ENCODE measurements at places on chromosomes 4 and X.

DNA sequence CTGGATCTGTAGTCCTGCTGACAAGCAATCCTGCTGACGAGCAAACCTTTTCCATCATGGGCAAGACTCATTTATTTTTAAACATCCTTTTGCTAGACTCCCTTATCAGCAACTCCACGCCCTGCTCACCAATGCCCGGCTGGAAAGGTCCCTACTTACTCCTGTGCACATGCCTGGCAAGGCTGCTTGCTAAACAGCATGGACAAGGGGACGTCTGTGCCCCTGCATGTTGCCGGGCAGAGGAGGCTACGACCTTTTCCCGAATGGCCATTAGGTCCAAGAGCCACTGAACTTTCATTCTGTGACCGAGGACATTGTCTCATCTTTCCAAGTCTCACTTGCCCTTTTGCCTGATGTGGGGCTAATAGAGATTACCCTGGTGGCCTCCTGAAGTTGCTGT lies 98.6 kb downstream of the MGST2 start:
- DNase-seq: no peak

GRCh38 chr4:26912810-26913209 lies 52.2 kb downstream of the STIM2 start:
- DNase-seq: no peak

- no peak for DNase-seq
These were observed 33.0 kb downstream of the NOP14 start for GRCh38 chr4:2930135-2930757.

GRCh38 chrX:26672571-26672970 lies 456.6 kb downstream of the MAGEB5 start:
- DNase-seq: no peak

DNA sequence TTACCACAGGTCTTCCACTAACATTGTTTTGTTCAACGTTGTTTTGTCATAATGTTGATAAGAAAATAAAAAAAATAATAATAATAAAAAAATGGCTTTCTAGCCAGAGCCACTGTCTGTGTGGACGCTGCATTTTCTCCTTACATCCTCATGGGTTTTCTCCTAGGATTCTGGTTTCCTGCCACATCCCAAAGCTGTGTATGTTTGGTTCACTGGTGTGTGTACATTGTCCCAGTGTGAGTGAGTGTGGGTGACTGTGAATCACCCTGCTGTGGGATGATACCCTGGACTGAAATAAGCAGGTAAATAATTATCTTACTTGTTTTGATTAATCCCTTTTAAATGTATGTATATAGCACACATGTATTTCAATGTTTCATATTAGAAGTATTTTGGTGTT lies 2154.4 kb upstream of the AGA start:
- no peak for DNase-seq

GRCh38 chrX:23202326-23202725 lies 132.3 kb upstream of the PTCHD1 start:
- DNase-seq: no peak

All from stimulated activated CD4-positive, alpha-beta T cell treated with anti-CD3 and anti-CD28 coated beads, Interleukin-1b, Interleukin-23, amount 100 ng/mL, for 1 hour (primary cell).